Coronary artery (tissue), 2 donors: ENCODE measurements at places on chromosomes 3 and 15.

DNA sequence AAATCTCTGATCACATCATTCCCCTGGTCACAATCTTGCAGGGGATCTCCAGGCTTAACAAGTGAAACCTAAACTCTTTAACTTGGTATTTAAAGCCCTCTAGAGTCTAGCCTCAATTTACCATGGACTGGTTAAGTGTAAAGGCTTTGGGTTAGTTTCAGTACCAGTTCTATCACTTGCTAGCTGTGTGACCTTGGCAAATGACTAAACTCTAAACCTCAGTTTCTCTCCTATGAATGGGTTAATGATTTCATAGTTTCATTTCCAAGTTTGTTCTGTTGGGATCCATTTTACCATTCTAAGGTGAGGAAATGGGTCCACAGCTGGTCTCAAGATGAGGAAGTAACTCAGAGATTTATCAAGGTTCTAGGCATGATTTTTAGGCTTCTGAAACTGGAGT, 38.8 kb upstream of the TIMP4 start:
- no peak for DNase-seq

DNA sequence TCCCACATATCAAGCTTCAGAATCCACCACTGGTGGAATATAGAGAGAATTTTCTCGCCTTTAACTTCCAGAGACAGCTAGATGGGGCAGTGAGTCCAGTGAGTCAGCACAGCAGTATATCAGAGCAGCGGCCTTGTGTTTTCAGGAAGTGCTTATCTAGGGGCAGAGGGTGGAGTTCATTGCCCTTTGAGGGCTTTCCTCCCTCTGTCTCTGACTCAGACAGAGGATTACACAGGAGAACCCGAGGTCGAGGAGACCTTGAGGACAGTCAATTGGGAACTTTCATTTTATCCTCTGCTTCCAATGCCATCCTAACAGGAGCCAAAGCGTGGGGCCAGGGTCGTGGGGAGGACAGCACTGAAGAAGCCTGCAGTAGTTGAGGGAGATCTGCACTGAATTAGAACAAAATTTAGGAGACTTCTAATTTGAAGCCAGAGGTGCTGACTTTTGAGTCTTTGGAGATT, 109.6 kb upstream of the UMPS start:
- DNase-seq: no peak

DNA sequence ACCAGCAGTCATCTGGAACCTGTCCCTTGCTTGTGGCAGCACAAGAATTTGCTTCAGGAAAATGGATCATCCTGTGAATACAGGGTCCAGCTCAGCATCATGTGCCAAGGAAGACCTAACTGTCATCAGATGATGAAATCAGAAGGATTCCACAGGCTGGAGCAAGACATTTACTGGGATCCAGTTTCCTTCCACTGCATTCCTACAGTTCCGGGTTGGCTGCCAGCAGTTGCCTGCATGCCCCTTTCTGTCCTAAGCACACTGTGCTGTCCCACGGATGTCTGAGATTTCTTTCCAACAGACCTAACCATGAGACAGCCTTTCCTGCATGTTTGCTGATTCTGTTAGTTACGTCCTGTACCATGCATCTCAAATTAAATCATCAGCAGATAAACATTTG, 140.7 kb downstream of the IMPG2 start:
- DNase-seq: no peak

- DNase-seq: no peak
Observed at GRCh38 chr3:107810171-107811071, 280.4 kb downstream of the CD47 start.
